ENCODE measurements at places on chromosomes 6 and 20.
A peak's percentile ranks its signal among the peaks of the same experiment; 100 is the strongest.

DNA sequence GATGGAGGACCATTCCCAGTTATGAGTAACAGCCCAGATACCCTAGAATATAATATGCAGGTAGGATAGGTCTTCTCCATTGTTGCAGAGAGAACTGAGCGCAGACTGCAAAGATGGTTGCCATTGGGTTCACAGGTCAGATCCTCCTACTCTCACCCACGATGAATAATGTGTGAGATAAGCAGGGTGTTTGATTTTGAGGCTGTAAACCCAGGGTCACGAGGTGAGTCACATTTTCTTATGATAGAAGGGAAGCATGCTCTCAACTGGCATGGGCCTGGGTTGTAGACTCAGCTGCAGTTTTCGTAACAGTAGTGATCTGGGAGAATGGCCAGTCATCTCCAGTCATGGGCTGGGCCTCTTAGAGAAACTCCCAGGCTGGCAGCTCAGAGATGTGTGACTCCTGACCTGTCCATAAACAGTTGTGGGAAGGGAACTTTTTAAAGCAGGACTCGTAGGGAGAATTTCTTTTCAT lies 74.2 kb downstream of the CD164 start:
- DNase-seq, result no peak

DNA sequence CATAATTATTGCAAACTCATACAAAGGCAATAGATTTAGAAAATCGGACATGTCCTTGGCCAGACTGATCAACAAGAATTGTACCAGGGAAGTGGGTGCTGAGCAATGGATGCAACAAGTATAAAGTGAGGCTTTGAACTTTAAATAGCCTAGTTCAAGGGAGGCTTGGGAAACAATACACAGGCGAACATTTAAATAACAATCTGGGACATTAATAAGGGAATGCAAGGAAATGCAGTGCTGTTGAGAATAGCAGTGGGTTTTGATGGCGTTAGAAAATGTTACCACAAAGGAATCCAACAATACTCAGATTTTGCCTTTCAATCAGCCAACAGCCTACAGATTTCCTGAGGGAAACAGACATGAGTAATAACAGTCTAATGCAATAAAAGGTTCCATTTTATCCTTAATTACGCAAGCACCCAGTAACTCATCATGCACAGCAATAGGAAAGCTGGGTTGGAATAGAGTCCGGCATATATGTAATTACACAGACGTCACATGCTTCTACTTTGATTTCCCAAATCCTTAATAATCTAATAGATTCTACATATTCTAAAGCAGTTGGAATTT lies 134.6 kb downstream of the PHACTR1 start:
- no peak for DNase-seq

GRCh38 chr6:109606359-109606758 lies 84.6 kb downstream of the AK9 start:
- no peak for DNase-seq

DNA sequence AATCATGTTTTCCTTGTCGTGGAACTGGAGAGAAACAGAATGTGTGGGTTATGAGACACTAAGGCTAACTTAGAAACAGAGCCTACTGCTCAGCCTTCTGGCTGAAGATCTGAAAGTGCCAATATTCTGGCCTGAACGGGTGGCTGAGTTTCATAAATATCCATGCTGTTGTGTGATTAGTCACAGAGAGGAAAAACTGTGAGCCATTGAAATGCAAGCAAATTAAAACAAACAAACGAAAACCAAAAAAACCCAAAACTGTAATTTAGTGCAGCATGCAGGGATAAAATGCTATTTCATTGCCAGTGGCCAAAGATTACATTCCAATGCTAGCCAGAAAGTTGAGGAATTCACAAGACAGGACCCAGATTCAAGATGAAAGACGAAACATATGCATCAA lies 315.1 kb downstream of the UBE3D start:
- no peak for DNase-seq

GRCh38 chr6:113762641-113763040 lies 94.5 kb upstream of the MARCKS start:
- no peak for DNase-seq

DNA sequence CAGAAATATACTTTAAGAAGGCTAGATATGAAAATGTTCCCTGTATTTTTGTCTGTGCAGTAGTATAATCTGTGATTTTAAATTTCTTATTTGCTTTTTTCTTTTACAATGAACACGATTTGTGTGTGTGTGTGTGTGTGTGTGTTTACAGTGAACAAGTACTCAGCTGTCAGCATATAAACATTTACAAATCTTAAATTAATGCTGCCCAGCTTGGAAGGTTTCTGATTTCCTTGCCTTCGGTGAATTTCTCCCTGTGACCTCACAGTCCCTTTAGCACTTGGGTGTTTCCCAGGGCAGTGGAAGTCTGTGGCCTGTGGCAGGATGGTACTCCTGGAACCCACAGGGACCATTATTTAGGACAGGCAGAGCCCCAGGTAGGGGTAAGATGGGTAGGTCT lies 37.6 kb downstream of the TXLNB start:
- no peak for DNase-seq

DNA sequence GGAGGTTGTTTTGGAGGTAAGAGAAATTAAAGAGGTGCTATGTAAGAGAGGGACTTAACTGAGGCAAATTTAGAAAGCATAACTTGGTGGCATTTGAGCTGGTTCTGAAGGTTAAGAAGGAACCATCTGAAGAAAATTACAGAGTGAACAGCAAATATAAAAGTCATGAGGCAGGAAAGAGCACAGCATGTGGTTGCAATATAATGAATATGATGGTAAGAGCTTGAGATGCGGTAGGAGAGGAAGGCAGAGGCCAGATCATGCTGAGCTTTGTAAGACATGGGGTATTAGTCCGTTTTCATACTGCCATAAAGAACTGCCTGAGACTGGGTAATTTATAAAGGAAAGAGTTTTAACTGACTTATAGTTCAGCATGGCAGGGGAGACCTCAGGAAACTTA lies 279.1 kb downstream of the UTRN start:
- DNase-seq, result no peak

- DNase-seq, result no peak
Measured at GRCh38 chr20:63435552-63435951, 36.9 kb downstream of the KCNQ2 start.

DNA sequence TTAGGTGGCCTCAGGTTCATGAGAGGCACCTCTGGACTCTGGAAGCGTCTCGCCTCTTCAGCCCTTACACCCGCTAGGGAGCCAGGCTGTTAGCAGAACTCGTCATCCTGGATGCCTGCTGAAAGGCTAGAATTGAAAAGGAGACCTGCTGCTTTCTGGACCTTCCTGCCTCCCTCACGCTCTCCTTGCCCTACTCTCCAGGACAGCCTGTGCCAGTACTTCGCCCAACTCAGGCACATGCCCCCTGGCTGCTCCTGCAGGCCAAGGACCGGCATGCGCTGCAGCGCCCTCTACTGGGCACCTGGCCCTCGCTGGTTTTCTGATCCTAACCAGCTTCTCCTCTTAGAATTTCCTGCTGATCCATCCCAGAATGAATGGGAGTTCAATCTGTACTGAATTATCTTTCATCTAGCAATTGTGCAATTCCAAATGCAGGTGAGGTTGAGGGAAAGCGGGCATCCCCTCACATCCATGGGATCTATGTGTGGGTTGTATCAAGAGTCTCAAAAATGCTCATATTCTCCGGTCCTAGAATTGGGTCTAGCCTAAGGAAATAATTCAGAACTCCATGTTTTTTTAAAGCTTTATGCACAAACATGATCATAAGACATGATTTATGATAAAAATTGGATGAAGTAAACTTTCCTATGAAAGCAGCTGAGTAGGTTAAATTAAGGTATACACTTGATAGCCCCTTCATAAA lies 78.0 kb downstream of the PTPN1 start:
- peak; percentile 30 for DNase-seq

GRCh38 chr20:53652090-53652858 lies 58.6 kb upstream of the ZNF217 start:
- no peak for DNase-seq

DNA sequence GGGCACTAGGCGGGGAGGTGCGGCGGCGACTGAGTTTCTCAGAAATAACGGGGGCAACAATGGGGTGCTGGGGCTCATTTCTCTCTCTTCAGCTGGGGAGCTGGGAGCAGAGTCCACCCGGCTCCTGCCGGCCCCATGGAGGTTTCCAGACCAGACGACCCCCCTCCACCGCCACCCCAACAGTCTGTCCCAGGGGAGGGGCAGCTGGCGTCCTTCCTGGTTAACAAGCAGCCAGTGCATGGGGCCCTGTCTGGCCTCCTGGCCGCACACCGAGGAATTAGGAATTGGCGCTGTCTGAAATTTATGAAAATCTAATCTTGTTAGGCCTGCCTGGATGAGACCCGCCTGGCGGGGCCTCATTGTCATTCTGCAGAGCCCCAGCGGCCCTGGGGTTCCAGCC lies 42.4 kb downstream of the PMEPA1 start:
- no peak for DNase-seq

DNA sequence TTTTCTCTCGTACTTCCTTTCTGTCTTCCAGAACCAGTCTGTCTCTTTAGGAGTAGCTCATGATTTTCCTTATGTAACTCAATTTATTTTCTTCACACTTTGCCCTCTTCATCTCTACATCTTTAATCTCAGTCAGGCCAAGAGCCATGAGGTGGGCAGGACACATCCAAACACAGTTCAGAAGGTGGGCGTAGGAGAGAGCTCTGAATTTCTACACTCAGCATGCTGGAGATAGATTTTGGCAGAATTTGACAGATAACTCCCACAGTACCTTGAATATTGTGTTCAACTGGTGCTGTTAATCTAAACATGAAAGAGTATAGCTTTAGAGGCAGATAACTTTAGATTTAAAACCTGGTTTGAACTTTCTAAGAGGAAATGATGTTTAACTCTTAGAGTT lies 23.8 kb upstream of the ZBTB24 start:
- no peak for DNase-seq

DNA sequence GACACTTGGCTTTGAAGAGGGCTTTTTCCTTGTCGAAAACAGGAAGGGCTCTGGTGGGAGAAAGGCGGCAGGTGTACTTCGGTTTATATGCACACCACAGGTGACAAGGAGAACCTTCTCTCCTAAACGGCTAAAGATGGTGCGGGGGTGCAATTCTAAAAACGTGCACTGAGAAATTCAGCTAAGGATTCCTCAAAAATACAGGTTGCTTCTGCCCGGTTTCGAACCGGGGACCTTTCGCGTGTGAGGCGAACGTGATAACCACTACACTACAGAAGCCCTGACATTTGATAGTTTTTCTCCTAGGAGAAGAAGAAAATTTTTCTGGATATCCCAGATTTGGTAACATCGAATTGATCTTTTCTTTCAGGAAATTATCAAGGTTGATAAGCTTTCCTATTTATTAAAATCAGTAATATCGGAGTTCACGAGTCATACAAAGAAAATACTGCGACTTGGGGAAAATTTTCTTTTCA lies 32.0 kb downstream of the POM121L2 start:
- DNase-seq, result no peak

DNA sequence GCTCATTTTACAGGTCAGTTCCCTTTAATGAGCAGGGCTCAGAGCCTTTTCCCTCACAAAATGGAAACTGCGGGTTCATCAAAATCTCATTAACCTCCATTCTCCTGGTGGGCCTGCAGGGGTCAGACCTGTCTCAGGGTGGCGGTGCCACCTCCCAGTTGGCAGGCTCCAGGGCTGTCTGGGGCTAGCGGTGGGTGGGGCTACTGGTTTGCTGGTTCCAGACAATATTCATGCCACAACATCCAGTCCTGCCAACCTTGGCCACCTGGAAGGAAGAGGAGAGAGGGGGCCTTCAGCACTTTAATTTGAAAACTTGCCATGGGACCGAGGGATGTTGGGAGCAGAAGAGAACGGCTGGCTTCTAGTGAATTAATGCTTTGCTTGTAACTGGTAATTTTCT lies 41.9 kb upstream of the CTNNBL1 start:
- peak; percentile 61 for DNase-seq

GRCh38 chr20:297098-297924 lies at the start of gene ZCCHC3:
TSS of gene ZCCHC3 (plus strand) at chr20:297570. CDS start at chr20:297587, 17 bp downstream.
- peak; percentile 90 for DNase-seq

GRCh38 chr6:127547215-127547614 lies 28.1 kb upstream of the MTCL3 start:
- DNase-seq, result no peak

DNA sequence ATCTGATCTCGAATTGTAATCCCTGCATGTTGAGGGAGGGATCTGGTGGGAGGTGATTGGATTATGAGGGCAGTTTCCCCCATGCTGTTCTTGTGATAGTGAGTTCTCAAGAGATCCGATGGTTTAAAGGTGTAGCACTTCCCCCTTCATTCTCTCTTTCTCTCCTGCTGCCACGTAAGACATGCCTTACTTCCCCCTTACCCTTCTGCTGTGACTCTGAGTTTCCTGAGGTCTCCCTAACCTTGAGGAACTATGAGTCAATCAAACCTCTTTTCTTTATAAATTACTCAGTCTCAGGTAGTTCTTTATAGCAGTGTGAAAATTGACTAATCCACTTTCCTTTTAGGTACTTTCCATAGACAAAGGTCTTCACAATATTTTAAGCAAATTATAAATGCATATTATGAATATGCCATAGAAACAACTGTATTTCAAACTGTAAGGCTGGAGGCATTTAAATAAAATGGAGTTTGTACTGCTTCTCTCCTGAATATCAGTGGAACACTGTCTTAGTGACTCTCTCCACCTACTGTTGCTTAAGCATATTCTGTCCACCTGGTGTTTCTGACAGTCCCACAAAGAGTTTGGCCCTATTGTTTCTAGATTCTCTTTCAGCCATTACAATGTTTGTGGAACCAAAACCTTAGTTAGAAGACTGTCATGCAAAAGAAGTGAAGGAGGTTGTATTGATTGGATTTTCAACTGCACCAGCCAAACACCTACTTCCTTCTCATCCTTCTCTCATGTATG lies 24.3 kb upstream of the IL17A start:
- DNase-seq, result no peak

- no peak for DNase-seq
Measured at GRCh38 chr6:70657706-70658105, 10.0 kb upstream of the SMAP1 start.

DNA sequence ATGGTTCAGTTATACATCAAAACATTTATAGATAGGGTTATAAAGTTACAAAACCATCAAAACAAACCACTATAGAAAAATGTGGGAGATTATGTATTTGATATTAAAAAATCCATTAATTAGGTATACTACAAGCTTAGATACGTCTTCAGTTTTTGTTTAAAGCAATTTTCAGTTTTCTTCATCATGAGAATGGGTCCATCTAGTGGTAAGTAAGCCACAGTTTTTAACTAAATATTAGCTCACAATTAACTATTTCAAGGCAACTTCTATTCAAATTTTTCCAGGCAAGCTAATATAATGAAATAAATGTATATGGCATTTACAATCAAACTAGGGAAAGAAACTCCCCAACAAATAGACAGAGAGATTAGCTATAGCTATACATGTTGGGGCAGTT lies 44.4 kb downstream of the RNGTT start:
- no peak for DNase-seq

GRCh38 chr6:36755435-36756348 lies 58.1 kb downstream of the RAB44 start:
- DNase-seq, result no peak

DNA sequence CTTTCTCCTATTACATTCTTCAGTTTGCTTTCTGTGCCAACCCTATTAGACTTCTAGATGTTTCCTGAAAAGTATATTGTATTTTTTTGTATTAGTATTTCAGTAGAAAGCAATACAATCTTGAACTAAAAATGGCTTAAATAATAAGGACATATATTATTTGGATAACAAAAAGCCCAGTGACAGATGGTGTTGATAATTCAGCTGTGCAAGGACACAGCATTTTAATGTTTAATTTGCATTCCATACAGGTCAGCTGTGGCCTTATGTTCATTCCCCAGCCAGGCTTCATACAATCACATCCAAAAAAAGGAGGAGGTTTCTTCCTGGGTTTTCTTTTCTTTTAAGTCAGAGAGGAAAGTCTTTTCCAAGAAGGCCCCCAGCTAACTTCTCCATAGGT lies 236.9 kb downstream of the CD109 start:
- DNase-seq, result no peak
